Activated CD4-positive, alpha-beta memory T cell treated with anti-CD3 and anti-CD28 coated beads, Interleukin-2, amount 10 ng/mL, durations not matched to agents 7 days and 5 days (primary cell): ENCODE measurements at places on chromosomes 6 and 20. TPM values are rescaled to one million over a fixed set of nuclear protein-coding genes. Genes with fewer than 3 reads are reported as not detected.

DNA sequence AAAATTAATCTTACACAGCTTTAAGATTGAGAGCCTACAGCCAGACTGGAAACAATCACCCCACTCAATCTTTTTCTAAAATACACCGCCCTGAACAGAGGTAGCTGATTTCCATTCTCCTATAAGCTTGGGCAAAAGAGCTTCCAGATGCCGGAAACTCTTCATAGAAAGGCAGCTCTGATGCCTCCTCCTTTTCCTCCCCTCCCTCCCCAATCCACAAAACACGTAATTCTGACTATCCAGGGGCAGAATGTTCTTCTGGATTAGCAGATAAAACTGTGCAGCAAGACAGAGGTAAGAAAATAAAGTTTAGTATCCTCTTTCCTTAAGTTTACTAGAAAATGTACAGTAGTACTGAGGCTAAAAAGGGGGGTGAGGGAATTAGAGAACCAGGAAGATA, 15.8 kb downstream of the ADNP start:
- H3K4me1 ChIP-seq, result peaks cover 65% of the 10 kb centered on the region
- H3K36me3 ChIP-seq, result peaks cover 43% of the 10 kb centered on the region
- no peak for DNase-seq
- H3K27ac ChIP-seq, result peak overlapping the region; percentile 14
- H3K4me3 ChIP-seq, result no peak overlapping the region

- no peaks in the 10 kb centered on the region for H3K27me3 ChIP-seq
- H3K27ac ChIP-seq, result no peak overlapping the region
- H3K4me3 ChIP-seq, result no peak overlapping the region
- DNase-seq, result no peak
- H3K36me3 ChIP-seq, result peaks cover 39% of the 10 kb centered on the region
These were observed 20.5 kb upstream of the GJA10 start for GRCh38 chr6:89873721-89874120.

DNA sequence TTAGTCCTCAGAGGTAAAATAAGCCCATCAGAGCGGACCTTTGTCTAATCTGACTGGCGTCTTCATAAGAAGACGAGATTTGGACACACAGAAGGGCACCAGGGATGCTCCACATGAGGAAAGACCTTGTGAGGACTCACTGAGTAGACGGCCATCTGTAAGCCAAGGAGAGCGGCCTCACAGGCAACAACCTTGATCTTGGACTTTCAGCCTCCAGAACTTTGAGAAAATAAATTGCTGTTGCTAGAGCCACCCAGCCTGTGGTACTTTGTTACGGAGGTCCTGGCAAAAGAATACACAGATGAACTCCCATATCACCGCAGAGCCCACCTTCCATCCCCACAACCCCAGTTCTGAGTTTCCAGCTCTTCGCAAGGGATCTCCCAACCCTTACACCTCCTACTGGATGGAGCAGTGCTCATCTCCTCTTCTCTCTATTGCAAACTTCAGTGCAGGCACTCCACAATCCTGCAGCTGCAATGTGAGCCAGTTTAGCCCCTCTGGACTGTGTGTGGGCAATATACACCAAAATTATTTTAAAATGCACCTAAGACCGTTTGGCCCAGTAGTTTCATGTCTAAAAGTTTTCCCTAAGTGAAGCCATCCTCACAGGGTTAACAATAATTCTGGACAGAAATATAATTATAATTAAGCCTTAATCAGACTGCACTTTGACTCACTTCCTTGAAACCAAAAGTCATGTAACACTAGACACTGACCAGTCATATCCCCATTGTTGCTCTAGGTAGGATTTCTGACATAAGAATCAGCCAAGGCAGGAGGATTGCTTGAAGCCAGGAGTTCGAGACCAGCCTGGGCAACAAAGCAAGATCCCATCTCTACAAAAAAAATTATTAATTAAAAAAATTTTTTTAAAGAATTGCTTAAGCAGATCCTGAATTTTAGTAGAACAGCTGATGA, 8.8 kb upstream of the TRIM31 start:
- no peak for DNase-seq
- no peaks in the 10 kb centered on the region for H3K36me3 ChIP-seq
- no peak overlapping the region for H3K27ac ChIP-seq

DNA sequence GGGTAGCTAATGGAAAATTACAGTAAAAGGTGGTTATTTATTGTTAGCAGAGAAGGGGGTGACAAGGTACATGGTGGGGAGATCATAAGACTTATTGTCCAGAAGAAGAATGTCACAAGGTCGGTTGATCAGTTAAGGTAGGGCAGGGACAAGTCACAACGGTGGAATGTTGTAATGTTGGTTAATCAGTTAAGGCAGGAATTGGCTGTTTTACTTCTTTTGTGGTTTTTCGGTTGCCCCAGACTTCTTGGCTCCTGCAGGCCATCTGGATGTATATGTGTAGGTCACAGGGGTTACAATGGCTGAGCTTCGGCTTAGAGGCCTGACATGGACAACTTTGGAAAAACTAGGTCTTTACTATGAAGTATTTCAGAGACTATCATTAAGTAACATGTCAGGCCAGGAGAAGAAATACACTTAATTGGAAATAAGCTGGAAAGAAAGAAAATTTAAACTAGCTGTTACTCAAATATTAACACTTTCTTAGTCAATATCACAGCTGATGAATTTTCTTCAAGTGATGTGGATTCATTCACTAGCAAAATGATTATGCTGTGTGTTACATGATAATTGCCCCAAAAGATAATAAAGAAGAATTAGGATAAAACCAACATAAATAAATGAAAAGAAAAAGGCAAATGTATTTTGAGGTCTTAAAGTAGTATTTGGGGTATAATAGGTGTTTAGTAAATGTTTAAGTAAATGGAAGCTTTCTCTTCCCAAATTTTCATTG, 4.4 kb downstream of the AIG1 start:
- no peaks in the 10 kb centered on the region for H3K27me3 ChIP-seq
- DNase-seq, result no peak

KHDC1 gene
- total RNA-seq, result 8.5 TPM

DNA sequence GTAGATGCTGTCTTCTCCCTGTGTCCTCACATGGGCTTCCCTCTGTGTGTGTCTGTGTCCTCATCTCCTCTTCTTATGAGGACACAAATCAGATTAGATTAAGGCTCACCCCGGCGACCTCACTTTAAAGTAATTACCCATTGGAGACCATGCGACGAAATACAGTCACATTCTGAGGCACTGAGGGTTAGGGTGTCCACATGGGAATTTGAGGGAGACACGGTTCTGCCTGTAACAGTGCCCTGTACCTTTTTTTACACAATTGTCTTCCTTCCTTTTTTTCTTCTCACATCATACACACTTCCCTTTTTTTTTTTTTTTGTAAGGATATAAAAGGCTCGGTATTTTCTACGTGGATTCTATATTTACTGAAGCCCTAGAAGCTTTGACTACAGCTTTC, 48.9 kb downstream of the DEK start:
- no peak overlapping the region for H3K4me3 ChIP-seq
- peaks cover 14% of the 10 kb centered on the region for H3K36me3 ChIP-seq
- peaks cover 35% of the 10 kb centered on the region for H3K4me1 ChIP-seq
- no peaks in the 10 kb centered on the region for H3K27me3 ChIP-seq
